ENCODE measurements at places on chromosomes 7 and 10. TPM values are rescaled to one million over a fixed set of nuclear protein-coding genes. Genes with fewer than 3 reads are reported as not detected.

SPACDR gene
- 0.76 TPM for total RNA-seq

SMARCD3 gene
- total RNA-seq, result 4.1 TPM

PALD1 gene
- 7.3 TPM for total RNA-seq

PITX3 gene
- 0.05 TPM for total RNA-seq

DNA sequence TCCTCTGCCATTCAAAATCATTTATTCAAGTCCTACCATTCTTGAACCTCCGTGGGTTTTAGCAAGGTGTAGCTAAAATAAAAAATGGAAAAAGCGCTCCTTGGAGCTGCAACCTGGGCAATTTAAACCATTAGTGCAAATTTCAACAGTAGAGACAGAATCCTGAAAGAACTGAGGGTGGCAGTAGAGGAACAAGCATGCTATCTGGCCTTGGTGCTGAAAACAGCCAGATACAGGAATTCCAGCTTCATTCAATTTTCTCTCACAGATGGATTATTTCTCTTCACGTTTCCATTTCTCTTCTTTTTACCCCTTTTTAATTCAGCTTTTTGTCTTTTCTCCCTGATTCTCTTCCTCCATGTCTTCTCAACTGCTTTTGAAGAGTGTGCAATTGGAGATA, 77.7 kb downstream of the OTUD1 start:
- no peaks in the 10 kb centered on the region for H3K36me3 ChIP-seq
- H3K27ac ChIP-seq, result no peak overlapping the region
- no peak for DNase-seq
- no peak overlapping the region for H3K4me3 ChIP-seq
- H3K4me1 ChIP-seq, result no peaks in the 10 kb centered on the region
- H3K27me3 ChIP-seq, result no peaks in the 10 kb centered on the region

DNA sequence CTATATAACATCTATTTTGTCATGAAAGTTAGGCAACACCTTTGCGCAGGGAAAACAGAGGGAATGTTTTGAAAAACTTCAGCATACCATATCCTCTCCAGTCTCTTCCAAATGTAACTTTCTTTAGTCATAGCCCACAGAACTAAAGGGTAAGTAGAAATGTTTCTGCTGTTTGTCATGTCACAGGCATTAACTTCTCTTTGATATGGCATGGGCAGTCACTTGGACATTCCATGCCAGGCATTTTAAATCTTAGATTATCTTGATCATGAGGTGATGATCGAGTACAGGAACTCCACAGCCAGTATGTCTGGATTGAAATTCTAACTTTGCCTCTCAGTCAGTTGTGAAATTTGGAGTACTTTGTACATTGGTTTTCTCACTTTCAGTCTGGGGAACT, 27.5 kb upstream of the ETV1 start:
- H3K27ac ChIP-seq, result no peak overlapping the region
- H3K4me1 ChIP-seq, result no peaks in the 10 kb centered on the region
- no peak overlapping the region for H3K4me3 ChIP-seq
- no peaks in the 10 kb centered on the region for H3K27me3 ChIP-seq
- H3K36me3 ChIP-seq, result no peaks in the 10 kb centered on the region

- H3K4me3 ChIP-seq, result no peak overlapping the region
- H3K36me3 ChIP-seq, result no peaks in the 10 kb centered on the region
- H3K4me1 ChIP-seq, result peaks cover 31% of the 10 kb centered on the region
Observed at GRCh38 chr10:91034042-91034441, 113.2 kb upstream of the ANKRD1 start.

GRCh38 chr7:157832006-157832405, 495.2 kb downstream of the DNAJB6 start:
- DNase-seq, result no peak
- H3K36me3 ChIP-seq, result no peaks in the 10 kb centered on the region
- H3K4me3 ChIP-seq, result no peak overlapping the region
- no peak overlapping the region for H3K27ac ChIP-seq

DNA sequence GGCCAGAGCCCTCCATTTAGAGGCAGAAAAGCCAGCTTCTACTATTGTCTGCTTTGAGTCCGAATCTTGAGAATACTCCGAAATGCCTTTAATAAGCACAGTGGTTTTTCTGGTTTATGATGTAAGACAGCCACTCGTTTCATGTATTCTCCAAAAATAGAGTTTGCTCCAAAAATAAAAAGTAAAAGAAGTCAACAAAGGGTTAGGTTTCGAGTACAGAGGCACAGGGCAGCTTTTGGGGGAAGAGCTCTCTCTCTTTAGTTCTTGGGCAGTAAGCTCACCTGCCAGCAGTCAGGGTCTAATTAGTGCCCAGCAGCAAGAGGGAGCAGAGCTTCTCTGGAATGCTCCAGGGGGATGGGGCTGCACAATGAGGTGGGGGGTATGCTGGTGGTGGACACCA, 20.2 kb downstream of the CREB3L2 start:
- H3K27ac ChIP-seq, result peak overlapping the region; percentile 12
- no peaks in the 10 kb centered on the region for H3K36me3 ChIP-seq
- H3K27me3 ChIP-seq, result no peaks in the 10 kb centered on the region
- H3K4me1 ChIP-seq, result no peaks in the 10 kb centered on the region
- no peak overlapping the region for H3K4me3 ChIP-seq
- DNase-seq, result no peak

GRCh38 chr7:148058092-148058491, 532.5 kb upstream of the C7orf33 start:
- H3K36me3 ChIP-seq, result no peaks in the 10 kb centered on the region
- DNase-seq, result no peak
- peaks cover 5% of the 10 kb centered on the region for H3K4me1 ChIP-seq
- no peaks in the 10 kb centered on the region for H3K27me3 ChIP-seq
- no peak overlapping the region for H3K4me3 ChIP-seq

GRCh38 chr10:70729763-70730357, 55.3 kb downstream of the TBATA start:
- H3K36me3 ChIP-seq, result no peaks in the 10 kb centered on the region
- H3K4me3 ChIP-seq, result no peak overlapping the region
- no peak for DNase-seq
- no peaks in the 10 kb centered on the region for H3K27me3 ChIP-seq
- H3K27ac ChIP-seq, result no peak overlapping the region

DNA sequence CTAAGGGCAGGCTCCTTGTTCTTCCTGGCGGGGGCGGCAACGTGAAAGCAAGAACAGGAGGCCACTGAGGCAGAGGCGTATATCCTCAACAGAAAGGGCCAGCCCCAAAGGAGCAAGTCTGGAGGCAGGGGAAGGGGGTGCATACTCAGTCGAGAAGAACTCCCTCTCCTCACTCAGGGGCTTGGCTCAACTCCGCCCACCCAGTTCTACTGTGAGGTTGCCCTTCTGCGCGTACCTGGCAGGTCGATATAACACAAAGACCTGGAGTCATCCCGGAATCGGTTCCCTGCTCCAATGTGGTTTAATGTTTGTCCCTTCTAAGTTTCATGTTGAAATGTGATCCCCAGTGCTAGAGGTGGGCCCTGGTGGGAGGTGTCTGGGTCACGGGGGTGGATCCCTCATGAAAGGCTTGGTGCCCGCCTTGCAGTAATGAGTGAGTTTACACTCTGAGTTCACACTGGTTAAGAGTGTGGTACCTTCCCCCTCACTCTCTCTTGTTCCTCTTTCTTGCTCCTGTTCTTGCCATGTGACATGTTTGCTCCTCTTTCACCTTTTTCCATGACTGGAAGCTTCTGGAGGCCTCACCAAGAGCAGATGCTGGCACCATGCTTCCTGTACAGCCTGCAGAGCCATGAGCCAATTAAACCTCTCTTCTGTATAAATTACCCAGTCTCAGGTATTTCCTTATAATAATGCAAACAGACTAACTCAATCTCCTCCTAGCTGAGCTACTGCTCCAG, 32.6 kb downstream of the GSDME start:
- no peak overlapping the region for H3K27ac ChIP-seq
- H3K27me3 ChIP-seq, result no peaks in the 10 kb centered on the region
- no peak overlapping the region for H3K4me3 ChIP-seq
- H3K36me3 ChIP-seq, result no peaks in the 10 kb centered on the region

GRCh38 chr10:79588800-79589199, 21.9 kb upstream of the SFTPA1 start:
- no peaks in the 10 kb centered on the region for H3K27me3 ChIP-seq
- no peaks in the 10 kb centered on the region for H3K4me1 ChIP-seq
- no peak overlapping the region for H3K27ac ChIP-seq
- DNase-seq, result no peak
- no peaks in the 10 kb centered on the region for H3K36me3 ChIP-seq

DNA sequence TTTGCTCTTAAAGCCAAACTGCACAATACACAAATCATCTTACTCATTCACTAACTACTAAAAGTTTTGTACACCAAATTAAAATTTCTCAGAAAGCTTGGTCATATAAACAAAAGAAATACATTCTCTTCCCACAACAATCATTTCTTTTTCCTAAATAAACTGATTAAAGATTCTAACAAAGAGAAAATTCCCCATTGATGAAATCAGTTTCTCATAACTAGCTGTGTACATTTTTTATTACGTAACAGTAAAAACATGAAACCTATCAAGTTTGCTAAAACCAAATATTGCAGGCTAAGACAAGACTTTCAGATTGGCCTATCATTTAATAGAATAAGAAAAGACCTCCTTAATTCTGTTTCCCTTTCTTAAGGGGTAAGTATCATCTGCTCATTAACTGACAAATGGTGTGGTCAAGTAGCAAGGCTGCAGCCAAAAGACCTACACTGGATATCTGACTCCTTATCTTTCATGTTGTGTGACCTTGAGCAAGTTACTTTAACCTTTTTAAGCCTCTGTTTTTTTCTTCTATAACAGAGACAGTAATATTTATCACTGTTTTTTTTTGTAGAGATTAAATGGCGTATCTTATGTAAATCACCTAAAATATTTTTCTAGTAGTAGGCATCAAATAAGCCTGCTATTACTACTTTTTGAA, 22.4 kb downstream of the NAMPT start:
- no peaks in the 10 kb centered on the region for H3K4me1 ChIP-seq
- no peak overlapping the region for H3K27ac ChIP-seq
- no peak overlapping the region for H3K4me3 ChIP-seq

- H3K4me3 ChIP-seq, result no peak overlapping the region
- no peaks in the 10 kb centered on the region for H3K27me3 ChIP-seq
- no peaks in the 10 kb centered on the region for H3K4me1 ChIP-seq
Observed at GRCh38 chr10:32987172-32987571, 29.1 kb upstream of the ITGB1 start.
